ENCODE measurements at places on chromosomes 3 and 15.

- no peak for DNase-seq
Measured at GRCh38 chr3:47496892-47497291, 16.6 kb downstream of the ELP6 start.

- DNase-seq, result no peak
Measured at GRCh38 chr15:101489237-101489598, 289 bp downstream of the PCSK6 start.

DNA sequence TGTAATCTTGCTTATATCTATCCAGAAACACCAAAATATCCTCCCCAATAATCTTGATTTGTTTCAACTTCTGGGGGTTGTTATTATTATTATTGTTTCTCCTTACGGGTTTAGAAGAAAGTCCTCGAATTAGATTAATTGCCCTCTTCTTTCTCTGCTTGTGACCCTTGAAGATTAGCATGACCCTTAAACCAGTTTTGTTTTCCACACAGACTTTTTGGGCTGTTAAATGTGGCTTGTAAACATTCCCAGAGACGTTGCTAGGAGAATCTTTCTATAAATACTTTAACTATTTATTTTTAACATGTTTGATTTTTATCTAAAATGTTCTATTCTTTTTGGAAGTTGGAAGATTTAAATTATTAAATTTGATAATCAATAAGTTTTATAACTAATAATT lies 4.3 kb upstream of the SUCNR1 start:
- no peak for DNase-seq

DNA sequence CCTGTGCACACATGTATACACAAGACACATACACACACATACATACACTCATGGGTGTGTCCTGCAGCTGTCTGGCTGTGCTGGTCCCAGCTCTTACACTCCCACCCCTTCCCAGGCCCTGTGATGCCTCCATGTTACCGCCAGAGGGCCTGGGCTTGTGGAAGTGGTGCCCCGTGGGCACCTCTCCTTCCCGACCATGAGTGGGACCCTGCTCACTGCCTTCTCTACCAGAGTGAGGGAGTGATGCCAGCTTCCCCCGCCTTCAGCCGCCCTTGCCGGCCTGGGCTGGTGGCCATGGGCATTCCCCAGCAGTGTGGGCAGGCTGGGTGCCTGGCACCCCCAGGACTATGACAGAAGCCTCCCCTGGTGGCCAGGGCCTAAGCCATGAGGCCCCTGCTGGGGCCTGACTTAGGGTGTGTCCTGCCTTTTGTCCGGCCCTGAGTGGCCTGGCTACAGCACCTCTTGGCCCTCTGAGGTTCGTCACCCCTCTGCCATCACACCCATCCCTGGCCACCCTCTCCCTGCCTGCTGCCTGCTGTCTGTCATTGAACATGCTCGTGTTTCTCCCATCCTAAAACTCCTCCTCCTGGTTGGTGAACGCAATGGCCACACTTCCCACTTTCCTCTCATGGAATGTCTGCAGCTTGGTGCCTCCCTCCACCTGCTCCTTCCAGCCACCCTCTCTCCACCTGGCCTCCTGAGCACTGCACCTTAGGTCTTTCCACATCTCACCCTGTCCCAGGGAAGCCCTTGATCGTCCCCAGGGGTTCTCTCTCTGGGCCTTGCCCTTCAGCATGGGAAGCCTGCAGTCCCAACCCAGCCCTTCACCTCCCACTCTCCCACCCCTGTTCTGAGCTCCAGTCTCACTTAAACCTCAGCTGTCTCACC lies 14.6 kb downstream of the HDAC11 start:
- DNase-seq, result peak; percentile 42

DNA sequence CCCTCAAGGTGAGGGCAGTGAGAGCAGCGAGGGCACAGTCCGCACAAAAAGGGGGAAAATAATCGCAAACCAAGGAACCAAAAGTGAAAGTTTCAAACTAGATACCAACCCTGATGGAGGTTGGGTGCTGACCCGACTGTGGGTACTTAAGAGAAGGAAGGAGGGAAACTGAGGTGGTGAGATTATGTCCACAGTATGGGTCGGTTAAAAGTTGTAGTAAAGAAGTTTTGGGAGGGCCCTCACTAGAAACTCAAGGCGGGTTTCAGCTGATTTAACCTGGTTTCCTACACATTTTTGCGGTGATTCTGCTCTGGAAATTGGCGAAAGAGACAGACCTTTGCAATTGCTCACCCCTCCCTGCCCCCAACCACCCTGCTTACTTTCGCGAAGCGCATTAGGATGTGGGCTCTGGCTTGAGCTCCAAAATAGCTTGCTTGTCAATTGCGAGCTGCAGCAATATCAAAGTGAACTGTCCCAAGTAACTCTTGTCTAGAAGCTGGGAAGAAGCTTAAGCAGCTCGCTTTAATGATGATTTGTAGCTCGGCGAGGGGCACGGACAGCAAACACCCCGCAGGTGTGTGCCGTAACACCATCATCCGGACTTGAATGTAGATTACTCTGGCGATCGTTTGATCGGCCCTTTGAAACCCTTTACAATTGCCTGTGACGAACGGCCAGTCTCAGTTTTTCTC lies 15.8 kb downstream of the SOX2 start:
- no peak for DNase-seq

Measured in fibroblast of the aortic adventitia (primary cell).